GM04503 (cell line): ENCODE measurements at places on chromosomes 2 and 18.

GRCh38 chr2:147433822-147434221, 411.0 kb upstream of the ACVR2A start:
- no peak for DNase-seq

DNA sequence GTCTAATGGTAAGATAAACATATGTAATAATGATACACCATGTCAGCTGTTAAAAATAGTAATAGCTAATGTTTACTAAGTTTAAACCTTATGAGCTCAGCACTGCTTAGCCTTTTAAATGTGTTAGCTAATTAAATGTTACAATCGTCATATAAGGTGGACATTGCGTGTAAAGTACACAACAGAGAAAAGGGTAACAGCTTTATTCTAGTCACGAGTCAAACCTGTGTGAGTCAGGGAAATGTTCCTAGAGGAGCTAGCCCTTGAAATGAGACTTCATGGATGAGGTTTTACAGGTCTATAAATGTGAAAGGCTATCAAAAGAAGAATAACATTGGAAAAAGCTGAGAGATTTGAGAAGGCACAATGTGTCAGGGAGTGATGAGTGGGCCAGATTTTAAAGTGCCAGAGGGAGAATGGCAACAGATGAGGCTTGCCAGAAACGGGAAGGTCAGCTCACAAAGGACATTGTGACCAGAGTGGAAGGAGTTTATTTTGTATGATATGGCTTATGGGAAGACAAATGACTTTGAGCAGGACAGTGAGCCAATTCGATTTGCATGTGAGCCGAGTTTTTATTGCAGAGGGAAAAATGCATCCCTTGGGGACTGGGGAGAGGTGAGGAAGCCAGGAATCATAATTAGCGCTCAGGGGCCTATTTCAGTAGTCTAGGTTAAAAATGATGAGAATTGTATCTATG, 276.3 kb downstream of the CTNNA2 start:
- DNase-seq = no peak

DNA sequence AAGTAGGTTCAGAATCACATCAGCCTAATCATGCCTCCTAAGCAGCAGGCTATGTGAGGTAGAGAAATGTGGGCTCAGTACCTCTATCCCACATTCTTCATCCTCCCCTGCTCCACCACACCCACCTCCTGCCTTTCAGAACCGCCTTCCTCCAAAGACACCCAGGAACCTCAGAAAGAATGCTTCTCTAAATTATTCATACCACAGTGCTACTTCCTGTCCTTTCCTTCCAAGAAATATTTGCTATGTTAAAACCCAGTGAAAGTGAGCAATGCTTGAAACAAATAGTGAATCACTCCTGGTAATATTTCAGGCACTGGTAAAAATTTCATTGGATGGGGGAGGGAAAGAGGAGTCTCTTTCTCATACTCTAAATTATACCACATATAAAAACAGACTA, 24.0 kb upstream of the CREB1 start:
- DNase-seq = peak; percentile 85

- DNase-seq = no peak
Observed at GRCh38 chr2:169509955-169510354, 453 bp downstream of the KLHL41 start.

DNA sequence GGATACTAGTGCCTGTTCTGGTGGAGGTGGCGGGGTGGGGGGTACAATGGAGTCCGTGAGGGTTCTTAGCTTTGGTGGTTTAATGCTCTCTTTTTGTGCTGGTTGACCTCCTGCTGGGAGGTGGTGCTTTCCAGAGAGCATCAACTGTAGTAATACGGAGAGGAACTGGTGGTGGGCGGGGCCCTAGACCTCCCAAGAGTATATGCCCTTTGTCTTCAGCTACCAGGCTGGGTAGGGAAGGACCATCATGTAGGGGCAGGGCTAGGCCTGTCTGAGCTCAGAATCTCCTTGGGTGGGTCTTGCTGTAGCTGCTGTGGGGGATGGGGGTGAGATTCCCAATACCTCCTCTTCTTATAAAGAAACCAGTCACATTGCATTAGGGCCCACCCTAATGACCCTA, 27.1 kb downstream of the CAMKMT start:
- no peak for DNase-seq

GRCh38 chr2:69353360-69353759, 33.7 kb downstream of the GFPT1 start:
- no peak for DNase-seq
